ENCODE measurements at places on chromosomes 2 and 18. TPM values are rescaled to one million over a fixed set of nuclear protein-coding genes. Genes with fewer than 3 reads are reported as not detected.
A peak's percentile ranks its signal among the peaks of the same experiment; 100 is the strongest.

B3GNT7 gene
- total RNA-seq, result 9.9 TPM

CCDC102B gene
- 2.5 TPM for total RNA-seq

DNA sequence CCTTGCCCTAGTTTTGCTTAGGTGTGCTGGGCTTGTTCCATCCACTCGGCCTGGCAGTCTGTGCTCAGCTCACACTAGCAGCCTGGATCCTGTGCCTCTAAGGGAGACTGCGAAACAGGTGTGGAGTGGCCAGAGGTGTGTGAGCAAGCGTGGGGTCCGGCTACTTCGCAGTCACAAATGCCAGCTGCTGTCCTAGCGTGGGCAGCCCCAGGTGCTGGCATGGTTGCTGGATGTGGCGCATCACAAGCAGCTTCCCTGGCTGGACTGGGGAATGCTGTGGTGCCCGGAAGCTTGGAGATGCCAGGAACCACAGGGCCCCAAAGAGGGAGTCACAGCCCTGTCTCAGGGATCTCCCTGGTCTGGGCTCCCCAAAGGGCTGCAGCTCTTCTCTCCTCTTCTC is 119.0 kb upstream of the TMEFF2 start:
- peak; percentile 28 for DNase-seq

DAW1 gene
- total RNA-seq, result not detected

PTPN4 gene
- 12.9 TPM for total RNA-seq

HSBP1L1 gene
- total RNA-seq, result 14.5 TPM

DNA sequence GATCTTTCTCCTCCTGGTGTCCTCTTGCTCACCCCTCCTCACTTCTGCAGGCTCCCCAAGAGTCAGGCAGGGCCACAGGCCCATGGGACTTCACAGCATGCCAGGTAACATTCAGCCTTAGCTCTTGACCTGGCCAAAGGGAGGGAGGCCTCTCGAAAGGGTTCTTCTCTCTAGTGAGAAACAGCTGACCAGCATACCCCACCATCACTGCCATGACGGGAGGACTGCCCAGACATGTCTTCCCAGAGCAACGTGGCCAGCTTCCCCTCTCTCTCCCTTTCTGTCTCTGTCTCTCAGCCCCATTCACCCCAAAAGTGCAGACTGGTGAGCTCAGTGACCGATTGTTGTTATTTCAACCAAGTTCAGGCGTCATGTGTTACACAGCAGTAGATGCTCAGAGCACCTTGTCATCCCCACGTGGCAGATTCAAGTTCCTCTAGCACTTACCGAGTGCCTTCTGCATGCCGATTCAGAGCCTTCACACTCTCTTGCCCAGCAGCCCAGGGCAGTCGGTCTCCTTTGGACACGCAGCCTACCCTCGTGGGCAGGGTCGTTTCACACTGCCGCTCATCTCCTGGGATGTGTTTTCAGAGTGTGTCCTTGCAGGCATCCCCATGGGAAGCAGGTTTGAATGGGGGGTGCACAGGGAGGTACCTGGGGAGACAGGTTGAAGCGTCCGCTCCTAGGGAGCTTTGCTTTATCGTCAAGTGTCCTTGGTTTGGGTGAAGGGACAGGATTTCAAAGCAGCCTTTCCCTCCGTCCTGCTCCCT is 259.9 kb downstream of the NDUFA10 start:
- DNase-seq, result no peak

GRCh38 chr18:11124054-11124453 is 25.3 kb downstream of the PIEZO2 start:
- DNase-seq, result no peak

DNA sequence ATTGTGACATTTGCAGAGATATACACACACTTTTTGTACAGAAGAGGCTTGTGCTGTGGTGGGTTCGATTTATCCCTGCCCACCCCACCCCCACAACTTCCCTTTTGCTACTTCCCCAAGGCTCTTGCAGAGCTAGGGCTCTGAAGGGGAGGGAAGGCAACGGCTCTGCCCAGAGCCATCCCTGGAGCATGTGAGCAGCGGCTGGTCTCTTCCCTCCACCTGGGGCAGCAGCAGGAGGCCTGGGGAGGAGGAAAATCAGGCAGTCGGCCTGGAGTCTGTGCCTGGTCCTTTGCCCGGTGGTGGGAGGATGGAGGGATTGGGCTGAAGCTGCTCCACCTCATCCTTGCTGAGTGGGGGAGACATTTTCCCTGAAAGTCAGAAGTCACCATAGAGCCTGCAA is 40.0 kb downstream of the STEAP3 start:
- DNase-seq, result no peak

DNA sequence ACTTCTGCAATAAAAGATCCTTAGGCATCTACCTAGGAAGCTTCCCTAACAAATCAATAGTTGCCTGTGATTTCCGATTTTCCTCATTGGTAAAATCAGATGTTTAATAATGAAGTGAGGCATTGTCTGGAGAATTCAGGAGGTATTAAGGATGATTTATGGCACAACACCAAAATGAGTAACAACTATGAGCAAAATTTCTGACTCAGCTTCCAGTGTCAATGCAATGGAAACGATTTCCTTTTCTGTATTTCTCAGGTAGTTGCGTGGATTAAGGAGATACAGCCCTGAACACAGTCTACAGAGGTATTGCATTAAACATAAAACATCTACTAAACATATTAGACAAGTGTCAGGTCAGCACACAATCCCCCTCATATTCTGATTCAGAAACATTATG is 99.5 kb downstream of the EPB41L3 start:
- DNase-seq, result no peak

DNA sequence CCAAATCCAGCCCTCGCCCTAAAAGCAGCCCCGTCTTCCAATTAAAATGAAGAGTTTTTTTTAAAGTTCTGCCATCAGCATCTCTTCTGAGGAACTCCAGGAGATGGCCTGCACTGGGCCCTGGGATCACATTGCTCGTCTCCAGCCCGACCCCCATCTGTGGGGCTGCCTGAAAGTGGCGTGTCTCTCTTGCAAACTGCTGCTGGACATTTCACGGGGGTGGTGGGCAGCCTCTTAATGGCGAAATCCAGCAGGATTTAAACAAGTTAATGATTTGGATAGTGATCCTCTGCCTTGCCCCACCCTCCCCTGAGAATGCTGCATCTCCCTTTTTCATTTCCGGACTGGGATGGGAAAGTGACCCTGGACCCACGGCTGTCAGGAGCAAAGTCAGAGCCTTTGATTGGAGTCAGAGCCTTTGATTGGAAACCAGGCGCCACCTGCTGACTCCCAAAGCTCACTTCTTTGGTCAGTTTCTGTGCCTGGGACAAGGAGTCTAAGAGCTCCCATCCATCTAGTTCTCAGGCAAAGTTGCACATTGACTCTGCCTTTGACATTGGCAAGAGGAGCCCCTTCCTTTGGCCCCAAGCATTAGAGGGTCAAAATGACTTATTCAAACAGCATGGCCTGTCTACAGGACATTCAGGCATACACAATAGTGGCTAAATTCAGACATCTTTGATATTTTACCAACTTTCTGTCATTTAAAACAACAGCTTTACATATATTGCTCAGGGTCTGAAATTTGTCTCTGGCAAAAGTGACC is 155.2 kb downstream of the SH3BP4 start:
- peak; percentile 77 for DNase-seq

STK16 gene
- total RNA-seq, result 17.0 TPM

- DNase-seq, result no peak
Observed at GRCh38 chr2:121860033-121860757, 104.7 kb downstream of the TSN start.

DNA sequence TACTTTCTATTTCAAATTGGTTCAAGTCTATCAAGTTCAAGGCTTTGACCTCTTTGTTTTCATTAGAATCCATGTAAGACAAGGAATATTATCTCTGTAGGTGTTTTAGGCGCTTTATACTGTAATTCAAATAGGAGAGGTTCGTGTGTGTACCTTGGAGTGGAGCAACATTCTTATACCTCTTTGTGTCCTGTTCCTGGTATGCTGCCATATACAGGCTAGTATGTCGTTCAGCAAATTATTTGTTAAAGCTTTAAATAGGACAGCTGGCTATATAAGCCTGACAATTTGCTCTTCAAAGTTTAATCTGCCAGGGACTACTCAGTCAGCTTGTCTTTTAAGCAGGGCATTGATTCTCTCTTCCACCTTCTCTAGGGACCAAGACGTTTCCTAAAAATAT is 31.1 kb upstream of the SPAG16 start:
- no peak for DNase-seq

DNA sequence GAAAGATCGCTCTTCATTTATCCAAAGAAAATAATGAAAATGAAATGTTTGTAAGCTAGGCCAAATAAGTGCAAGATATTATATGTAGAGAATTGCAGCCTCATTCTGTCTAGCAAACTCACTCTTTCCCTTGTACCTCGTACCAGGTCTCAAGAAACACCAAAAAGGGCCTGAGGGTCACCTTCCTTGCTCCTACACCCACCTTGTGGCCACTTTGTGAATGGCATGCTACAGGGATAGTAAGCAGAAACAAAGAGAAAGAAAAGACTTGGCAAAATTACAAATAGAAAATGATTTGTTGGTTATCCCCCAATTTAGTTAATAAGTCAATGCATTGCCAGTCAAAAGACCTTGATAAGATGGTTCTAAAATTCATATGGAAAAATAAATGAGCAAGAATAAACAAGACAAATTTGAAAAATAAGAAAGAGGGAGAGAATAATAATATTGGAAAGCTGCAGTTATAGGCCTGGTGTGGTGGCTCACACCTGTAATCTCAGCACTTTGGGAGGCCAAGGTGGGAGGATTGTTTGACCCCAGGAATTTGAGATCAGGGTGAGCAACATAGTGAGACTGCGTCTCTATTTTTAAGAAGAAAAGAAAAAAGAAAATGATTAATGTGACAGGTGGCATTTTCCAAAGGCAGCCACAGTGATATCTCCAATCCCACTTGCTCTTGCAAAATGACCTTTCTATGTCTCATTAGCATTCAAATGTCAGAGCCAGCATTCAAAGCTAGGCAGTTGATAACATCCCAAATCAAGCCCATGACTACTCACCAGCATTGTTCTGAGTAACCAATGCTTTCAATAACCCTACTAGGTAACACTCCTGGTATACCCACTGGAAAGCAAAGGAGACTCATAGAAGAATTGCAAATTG is 38.8 kb upstream of the BMP10 start:
- DNase-seq, result peak; percentile 27

DNA sequence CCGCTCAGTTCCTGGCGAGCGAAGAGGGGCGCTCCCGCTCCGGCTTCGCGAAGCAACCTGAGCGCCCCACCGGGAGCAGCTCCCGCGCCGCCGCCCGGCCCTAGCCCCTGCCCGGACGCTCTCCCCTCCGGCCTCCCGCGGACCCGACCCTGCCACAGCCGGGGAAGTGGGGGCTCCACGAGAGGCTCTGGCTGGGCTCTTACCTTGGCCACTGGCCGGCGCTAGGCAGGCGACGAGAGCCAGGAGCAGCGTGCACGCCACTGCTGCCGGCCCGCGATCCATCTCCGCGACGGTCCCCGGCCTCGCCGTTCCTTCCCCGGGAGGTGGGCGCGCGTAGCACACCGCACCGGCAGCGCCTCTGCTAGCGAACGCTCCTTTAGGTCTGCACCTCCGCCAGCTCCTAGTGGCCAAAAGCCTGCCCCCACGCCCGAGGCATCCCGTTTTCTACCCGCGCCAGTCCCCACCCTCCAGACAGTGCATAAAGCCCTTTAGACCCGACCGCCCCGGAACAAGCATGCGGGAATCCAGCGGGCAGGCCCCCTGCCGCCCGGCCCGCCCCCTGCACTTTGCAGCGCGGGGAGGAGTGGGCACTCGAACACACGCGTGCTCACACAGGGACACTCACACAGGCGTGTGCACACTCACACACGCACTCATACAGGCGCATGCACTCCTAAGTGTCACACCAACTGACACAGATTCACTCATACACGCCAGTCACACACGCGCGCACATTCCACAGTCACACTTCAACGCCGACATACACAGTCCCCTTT is at the start of gene LRP2:
Gene LRP2, minus strand, starts transcription at position 417 of the 776 bp plus-strand sequence. Its CDS starts 135 bp downstream, at position 282.
- peak; percentile 15 for DNase-seq

SPOPL gene
- total RNA-seq, result 18.5 TPM

DNA sequence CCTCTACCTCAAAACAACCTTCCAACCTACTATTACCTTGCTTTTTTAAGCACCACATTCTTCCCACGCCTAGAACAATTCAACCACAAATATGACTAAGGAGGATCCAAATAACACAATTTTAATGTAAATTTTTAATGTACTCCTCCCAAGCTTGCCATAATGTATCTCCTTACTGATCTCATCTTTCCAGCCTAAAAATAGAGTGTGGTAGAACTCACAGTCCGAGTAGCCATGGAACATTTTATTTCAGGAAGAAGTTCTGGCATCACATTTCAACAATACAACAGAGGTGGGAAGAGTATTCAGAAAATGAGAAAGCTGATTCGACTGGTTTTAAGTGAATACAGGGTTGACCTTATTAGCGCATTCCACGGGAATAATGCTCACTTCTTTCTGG is 15.4 kb downstream of the FEZ2 start:
- DNase-seq, result no peak

OTX1 gene
- 0.31 TPM for total RNA-seq

GRCh38 chr2:101083613-101084012 is 67.6 kb downstream of the TBC1D8 start:
- no peak for DNase-seq

GPR35 gene
- 0.35 TPM for total RNA-seq

VPS4B gene
- total RNA-seq, result 37.2 TPM
